ENCODE measurements at places on chromosomes 16 and 17.

DNA sequence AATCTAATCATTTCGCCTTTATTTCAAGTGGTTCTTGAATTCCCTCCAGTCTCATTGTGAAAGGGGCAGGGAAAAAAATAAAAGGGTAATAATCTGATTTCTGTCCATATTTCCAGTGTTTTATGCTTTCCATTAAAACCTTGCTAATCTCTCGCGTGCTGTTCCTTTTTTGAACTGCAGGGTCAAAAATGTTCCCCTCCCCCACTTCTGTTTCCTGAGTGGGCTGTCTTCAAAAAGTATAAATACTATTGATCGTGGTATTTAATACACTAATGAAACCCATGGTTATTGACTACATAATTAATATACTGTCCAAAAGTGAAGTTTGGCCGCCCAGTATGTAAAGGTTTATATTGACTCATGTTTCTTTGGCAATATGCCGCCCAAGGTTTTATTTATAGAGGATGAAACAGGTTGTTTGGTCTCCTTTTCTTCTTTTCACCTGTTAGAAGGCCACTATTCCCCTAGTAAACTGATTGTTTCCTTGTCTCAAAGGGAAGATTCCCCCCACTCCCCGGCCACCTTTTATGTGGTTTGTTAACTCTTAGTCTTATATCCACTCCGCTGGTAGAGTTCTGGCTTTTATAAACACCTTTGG, 69.7 kb downstream of the RPA1 start:
- DNase-seq = no peak

GRCh38 chr16:72673118-72673517, 374.8 kb downstream of the ZFHX3 start:
- DNase-seq = no peak

- no peak for DNase-seq
These were observed 19.6 kb upstream of the LRRC75A start for GRCh38 chr17:16511593-16511992.

- DNase-seq = no peak
These were observed 1.5 kb downstream of the TNRC6A start for GRCh38 chr16:24730914-24731313.

- no peak for DNase-seq
These were observed 78.7 kb downstream of the LITAF start for GRCh38 chr16:11507991-11508390.

DNA sequence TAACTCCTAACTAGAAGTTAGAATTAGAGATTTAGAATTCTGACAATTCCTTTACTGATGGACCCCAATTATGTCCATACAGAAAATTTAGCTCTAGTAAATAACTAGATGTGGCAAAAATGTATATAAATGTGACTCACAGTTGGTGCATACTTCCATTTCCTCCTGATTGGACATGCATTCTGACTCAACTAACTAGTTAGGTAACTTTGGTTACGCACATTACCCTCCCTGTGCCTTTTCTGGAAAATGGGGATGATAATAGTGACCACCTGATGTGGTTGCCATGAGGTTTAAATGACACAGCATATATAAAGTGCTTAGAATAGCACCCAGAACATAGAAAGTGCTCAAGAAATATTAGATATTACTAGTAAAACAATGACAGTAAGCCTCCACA, 550.0 kb upstream of the SALL1 start:
- DNase-seq = no peak

DNA sequence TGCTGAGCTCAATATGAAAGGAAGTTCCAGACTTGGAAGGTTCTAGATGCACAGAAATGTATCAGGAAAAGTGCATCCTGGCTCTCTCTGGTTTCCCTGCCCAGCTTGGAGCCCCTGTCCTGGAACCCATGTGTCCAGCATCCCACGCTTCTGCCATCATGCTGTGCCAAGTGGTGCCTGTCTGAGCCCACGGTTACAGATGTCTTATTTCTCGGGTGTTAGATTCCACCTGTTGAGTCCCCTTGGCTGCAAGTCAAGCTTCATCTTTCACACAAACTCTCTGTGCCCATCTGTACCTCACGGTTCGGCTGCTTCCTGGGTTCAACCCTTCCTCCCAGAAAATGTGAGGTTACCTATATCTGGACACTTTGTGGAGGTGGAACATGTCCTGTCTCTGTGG, 22.5 kb downstream of the OR1D5 start:
- no peak for DNase-seq

GRCh38 chr17:31416503-31416923, 25.0 kb downstream of the RAB11FIP4 start:
- DNase-seq = no peak

DNA sequence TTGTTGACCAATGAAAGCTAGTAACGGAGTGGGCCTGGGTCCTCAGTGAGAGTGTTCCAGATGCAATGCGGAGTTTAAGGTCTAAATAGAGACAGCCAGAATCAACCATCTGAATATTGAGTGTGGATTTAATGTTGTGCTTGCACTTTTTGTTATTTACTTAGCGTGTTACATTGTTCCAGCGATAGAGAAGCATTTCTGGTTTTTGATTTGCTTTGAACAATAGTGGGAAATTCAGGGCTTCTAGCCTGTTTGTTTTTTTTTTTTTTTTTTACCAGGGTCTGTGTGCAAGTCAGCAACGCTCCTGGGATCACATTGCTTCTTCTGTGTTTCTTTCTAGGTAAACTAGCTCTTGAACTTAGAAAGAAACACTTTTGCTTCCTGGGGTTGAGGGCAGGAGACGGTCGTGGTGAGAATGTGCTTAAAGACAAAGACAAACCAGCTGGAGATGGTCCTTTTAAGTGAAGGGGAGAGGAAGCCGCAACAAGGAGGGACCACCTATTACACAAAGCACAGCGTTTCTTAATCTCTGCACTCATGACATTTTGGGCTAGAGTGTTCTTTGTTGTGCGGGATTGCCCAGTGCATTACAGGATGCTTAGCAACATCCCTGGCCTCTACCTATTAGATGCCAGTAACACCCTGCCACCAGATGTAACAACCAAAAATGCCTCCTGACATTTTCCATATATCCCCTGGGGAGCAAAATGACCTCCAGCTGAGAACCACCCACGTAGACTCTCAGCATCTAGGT, 119.2 kb downstream of the MAP2K6 start:
- no peak for DNase-seq

GRCh38 chr17:67830440-67830839, 5.1 kb downstream of the BPTF start:
- no peak for DNase-seq

GRCh38 chr16:28974007-28974436, 556 bp upstream of the SPNS1 start:
- DNase-seq = no peak

- DNase-seq = no peak
These were observed 75.7 kb downstream of the IRF8 start for GRCh38 chr16:85974428-85975375.

DNA sequence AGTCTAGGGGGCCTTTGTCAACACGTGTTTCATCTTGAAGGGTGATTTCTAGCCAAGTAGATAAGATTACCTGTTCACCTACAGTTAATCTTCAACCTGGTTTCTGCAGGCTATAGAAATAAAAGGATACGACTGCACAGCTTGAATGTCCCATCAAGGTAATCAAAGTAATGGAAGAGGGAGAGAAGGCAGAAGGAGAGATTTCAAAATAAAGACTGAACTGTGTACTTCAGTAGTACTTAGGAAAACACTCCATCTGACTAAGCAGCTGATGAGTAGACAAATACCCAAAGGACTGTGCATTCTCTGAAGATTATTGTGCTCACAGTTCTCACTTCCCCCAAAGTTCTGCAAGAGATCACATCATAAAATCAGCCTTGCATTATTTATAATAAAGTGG, 5.8 kb upstream of the RFFL start:
- no peak for DNase-seq

GRCh38 chr17:56995766-56996165, 17.8 kb downstream of the SCPEP1 start:
- DNase-seq = no peak

- no peak for DNase-seq
These were observed 12.6 kb upstream of the CA10 start for GRCh38 chr17:52170963-52171572.

- no peak for DNase-seq
These were observed 10.4 kb downstream of the MPRIP start for GRCh38 chr17:17052462-17053221.

DNA sequence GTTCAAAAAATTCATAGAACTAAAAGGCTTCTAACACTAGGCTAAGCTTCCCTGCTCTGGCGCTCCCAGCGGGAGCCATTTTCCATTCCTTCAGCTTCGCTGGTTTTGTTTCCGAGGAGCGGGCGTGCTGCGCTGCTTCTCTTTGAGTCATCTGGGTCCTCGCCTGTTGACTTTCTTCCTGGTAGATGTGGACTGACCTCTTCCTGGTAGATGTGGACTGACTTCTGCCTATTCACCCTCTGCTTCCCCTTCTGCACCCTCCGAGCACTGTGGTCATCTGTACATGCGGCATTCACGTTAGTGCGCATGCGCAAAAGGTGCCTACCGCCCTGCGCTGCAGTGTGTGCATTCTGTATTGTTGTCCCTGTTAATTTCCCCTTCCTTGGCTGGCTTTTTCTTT, 40.8 kb upstream of the SEC14L1 start:
- DNase-seq = no peak

- no peak for DNase-seq
These were observed 75.9 kb upstream of the IRX6 start for GRCh38 chr16:55248058-55248457.

- DNase-seq = no peak
These were observed 417.8 kb downstream of the CDH13 start for GRCh38 chr16:83044589-83044988.

- DNase-seq = no peak
These were observed 365.6 kb downstream of the SLC39A11 start for GRCh38 chr17:72726936-72727335.

DNA sequence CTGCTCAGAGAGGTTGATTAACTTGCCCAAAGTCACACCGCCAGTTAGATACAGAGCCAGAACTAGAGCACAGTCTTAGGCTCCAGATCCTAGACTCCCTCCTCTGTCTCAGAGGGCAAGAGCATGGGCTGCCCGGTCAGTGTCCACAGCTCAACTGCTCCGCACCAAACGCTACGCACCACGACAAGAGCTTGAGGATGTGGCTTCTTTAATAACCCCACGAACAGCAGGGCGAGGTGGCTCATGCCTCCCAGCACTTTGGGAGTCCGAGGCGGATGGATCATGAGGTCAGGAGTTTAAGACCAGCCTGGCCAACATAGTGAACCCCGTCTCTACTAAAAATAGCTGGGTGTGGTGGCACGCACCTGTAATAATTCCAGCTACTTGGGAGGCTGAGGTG, 21.4 kb downstream of the FA2H start:
- DNase-seq = no peak

DNA sequence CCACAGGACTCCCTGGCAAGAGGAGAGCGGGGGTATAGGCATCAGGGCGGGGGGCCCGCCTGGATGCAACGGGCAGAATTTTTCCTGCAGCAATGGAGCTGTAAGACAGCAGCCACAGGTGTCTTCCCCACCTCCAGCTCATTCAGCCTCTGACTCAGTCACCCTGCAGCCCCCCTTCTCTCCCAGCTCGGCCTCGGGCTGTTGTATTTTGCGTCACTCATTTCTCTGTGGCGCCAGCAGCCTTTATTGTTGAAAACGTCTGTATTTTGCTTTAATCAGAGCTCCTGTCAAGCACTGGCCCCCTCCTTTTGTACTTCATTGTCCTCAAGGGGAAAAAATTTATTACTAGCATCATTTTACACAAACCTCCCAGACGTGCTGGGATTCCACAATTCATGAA, 117.7 kb downstream of the WSCD1 start:
- DNase-seq = no peak

GRCh38 chr16:264440-264951, 11.2 kb downstream of the RGS11 start:
- no peak for DNase-seq

- no peak for DNase-seq
These were observed 5.6 kb upstream of the TBX2 start for GRCh38 chr17:61393904-61394629.

GRCh38 chr17:69581061-69581961, 166.8 kb downstream of the MAP2K6 start:
- no peak for DNase-seq

GRCh38 chr17:82649501-82650261, 1.4 kb upstream of the WDR45B start:
- no peak for DNase-seq

DNA sequence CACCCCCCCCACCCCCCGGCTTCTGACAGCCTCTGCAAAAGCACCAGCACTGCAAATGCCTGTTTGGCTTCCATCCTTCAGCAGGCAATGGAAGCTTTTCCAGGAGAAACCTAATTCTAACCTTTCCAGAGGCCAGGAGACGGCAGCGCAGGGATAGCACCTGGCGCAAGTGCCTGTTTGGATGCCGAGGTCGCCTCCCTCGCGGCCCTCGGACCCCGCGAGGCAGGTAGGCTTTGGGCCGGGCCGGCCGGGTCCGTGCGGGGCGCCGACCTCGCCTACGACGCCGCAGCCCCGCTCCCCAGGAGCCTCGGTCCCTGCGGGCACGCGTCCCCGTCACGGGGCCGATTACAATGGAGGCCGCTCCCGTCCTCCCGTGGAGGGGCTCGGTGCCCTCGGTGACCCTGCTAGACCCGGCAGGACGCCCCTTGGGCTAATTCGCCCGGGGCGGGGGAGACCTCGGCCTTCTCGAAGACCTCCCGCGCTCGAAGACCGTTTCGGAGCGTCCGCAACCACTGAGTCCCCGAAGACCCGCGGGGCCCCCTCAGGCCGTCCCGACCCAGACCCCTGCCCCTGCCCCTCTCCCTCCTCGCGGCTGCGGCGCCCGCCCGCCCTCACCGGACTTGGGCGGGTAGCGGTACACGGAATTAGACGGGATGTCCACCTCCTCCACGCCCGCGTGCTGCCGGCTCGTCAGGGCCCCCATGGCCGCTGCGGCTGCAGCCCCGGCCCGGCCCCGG, 587 bp downstream of the RNF157 start:
- no peak for DNase-seq

DNA sequence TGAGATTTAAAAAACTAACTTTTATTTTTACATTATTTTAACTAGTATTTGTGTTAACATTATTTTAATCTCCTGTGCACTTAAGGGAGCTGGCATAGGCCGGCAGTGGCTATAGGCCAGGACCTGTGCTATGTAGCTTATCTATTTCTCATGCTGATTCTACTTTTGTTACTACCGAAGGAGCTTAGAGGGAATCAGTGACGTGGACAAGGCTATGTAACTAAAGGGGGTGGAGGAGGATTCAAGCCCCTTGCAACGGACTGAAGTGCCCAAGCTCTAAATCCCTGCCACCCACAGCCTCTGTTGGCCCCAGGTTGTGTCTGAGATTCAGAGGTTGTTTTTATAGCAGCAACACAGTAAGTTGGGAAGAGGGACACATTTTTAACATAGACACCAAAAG, 356.4 kb downstream of the WWOX start:
- DNase-seq = no peak

DNA sequence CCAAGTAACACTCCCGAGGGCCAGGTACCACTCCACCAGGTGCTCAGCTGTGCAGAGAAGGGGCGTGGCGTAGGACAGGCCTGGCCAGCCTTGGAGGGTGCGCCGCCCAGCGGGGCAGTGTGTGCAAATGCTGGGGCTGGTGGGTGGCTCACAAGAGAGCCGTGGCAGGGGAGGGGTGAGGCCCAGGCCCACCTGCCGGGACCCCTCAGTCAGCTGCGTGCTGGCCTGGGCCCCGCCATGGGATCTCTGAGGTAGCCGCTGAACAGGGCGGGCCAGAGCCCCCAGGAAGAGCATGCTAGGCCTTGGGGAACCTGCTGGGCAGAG, 8.8 kb downstream of the TPSG1 start:
- DNase-seq = no peak

GRCh38 chr16:68528233-68528632, 10.9 kb upstream of the ZFP90 start:
- DNase-seq = no peak
